Pulmonary artery endothelial cell (primary cell): ENCODE measurements at places on chromosomes 5 and 9. TPM values are rescaled to one million over a fixed set of nuclear protein-coding genes. Genes with fewer than 3 reads are reported as not detected.

- no peak for DNase-seq
These were observed 954.7 kb upstream of the ARRDC3 start for GRCh38 chr5:92337772-92338234.

DNA sequence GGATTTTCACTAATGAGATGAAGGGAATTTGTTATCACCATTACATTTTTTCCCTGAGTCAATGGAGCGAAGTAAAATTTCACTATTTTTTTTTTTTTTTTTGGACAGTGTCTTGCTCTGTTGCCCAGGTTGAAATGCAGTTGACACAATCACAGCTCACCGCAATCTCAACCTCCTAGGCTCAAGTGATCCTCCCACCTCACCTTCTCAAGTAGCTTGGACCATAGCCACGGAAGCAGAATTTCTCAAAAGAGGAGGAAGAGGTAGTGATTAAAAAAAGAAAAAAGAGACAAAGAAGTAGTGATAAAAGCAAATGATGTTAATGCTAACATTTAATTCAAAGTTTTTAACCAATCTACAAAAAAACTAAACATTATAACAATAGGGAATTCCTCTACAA, 29.8 kb downstream of the ELP1 start:
- no peak for DNase-seq

The PHYHD1 gene
- total RNA-seq = 0.20 and 0.81 TPM in 2 replicates

The IRX2 gene
- total RNA-seq = not detected in 2 replicates

The LOX gene
- total RNA-seq = 25.5 and 36.9 TPM in 2 replicates
